Tibial nerve (tissue), 4 donors: ENCODE measurements at places on chromosomes 12 and 14.

GRCh38 chr14:36019126-36019525 is 157.4 kb downstream of the PTCSC3 start:
- DNase-seq = no peak

DNA sequence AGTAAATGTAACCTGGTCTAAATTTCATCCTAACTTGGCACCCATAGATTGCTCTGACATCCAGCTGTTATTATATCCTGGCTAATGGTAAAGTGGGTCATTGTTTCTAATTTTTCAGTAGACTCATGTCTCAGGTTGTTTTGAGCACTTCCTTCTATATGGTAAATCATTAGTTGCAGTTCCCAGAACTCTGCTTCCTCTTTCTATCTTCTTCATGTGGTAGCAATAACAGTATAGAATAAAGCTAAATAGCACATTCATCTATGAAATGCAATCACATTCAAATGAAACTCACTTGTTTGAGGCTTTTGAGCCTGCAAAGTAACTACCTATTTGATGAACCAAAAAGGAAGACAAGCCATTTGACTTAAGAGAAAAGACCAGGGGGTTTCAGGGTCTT is 65.1 kb upstream of the GZMB start:
- DNase-seq = no peak

- DNase-seq = no peak
Observed at GRCh38 chr12:120740871-120741270, 15.2 kb downstream of the ACADS start.

DNA sequence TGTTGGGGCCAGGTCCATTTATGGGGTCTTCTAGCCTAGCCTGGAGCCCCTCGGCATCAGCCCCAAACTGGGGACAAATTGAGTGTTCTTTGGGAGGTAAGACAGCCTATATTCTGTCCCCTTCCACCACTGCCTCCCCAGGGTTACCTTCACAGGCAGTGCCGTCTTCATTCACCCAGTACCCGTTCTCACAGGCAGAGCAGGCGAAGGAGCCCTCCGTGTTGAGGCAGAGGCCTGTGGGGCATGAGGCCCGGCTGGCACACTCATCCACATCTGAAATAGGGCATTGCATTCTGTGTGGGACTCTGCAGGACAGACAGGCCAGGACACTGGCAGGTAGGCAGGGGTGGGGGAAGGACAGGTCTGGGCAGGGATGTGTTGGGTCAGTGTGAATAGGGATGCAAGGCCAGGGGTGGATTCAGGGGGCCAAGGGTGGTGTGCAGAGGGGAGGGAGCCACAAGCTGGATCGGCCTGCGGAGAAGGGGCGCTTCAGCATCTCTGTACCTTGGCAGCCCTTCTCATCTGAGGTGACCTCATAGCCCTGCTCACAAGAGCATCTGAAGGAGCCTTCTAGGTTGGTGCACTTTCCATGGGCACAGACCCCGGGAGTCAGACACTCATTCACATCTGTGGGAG is 16.1 kb downstream of the ISCA2 start:
- no peak for DNase-seq

GRCh38 chr14:35367056-35367372 is 37.5 kb downstream of the NFKBIA start:
- DNase-seq = no peak

GRCh38 chr12:25877446-25877845 is 81.0 kb upstream of the RASSF8 start:
- no peak for DNase-seq

GRCh38 chr14:68806526-68807147 is 13.8 kb upstream of the ZFP36L1 start:
- no peak for DNase-seq

DNA sequence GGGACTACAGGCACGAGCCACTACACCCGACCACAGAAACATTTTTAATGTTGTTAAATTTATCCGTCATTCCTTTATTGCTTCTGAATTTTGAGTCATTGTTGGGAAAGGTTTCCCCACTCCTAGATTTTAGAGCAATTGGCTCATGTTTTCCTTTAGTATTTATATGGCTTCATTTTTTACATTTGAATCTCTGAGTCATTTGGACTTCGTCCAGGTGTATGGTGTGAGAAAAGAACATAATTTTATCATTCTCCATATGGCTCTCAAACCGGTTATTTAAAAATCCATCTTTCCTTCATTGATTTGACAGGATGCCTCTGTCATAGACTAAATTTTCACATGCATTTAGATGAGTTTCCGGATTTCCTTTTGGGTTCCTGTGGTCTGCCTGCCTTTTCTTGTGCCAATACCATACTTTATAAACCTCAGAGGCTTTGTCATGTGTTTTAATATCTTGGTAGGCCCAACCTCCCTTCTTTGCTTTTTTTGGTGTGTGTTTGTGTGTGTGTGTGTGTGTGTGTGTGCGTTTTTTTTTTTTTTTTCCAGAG is 30.9 kb downstream of the LRTM2 start:
- DNase-seq = no peak

- DNase-seq = no peak
Observed at GRCh38 chr12:42792265-42792664, 202.7 kb upstream of the PRICKLE1 start.

DNA sequence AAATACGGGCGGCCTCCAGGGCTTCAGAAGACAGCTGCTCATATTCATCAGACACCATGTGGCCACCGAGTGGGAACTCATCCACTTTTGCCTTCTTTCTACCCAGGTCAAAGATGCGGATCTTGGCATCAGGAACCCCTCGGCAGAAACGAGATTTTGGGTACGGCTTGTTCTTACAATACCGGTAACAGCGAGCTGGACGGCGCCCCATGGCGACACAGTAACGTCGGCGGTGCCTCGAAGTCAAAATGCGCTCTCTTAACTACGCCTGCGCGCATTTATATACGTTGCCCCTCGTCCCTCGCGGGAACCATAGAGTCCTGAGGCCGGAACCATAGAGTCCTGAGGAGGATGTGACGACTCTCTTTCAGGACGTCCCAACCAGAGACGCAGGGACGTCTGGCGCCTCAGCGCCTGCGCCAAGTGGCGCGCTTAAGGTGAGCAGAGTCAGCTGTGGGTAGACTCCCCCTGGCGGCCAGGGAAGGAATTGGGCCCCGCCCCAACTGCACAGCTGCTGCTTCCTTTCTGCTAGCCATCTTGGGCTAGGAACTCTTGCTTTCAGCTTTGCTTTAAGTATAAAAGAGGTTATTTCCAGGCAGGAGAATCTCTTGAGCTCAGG is at the start of gene RPL10L:
Gene RPL10L (minus strand): TSS at position 256 of the 619 bp plus-strand sequence. CDS start 45 bp downstream, at position 211.
- no peak for DNase-seq

- no peak for DNase-seq
Observed at GRCh38 chr12:55314043-55314442, at the start of gene OR6C1. TSS of gene OR6C1 (plus strand) at chr12:55314343. CDS start at chr12:55320600, 6,257 bp downstream.

DNA sequence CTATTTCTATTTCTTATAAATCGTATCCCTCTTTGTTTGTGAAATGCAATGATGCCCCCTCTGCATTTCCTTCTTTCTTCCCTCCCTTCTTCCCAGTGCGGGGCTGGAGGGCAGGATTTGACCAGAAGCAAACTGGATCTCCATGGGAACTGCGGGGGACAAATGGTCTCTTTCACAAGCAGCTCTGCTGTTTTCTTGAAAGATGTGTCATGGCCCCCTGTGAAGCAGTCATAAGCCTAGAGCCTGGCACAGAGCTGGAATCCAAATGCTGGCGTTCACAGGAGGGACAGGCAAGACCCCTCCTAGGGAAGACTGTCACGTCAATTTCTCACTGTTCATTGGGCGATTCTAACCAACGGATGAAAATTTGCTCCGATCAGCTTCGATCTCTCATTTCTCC is 203.5 kb upstream of the NOS1 start:
- DNase-seq = no peak

DNA sequence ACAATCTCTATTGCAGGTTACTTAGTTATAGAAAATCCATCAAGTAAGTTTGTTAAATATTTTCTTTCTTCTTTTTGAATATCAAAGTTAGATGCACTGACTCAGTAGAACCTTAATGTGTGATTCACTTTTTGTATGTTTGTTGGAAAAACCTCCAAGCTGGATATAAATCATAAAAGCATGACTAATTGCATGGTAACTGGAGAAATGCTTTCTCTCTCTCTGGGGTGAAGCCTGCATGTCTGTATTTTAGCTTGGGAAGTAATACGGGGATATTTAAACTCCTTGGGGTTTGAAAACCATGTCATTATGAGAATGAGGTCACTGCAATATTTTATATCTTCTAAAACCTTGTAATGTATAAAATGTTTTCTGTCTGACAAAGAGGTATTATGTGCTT is 58.6 kb upstream of the MYF6 start:
- no peak for DNase-seq
